ENCODE measurements at places on chromosomes 7 and 10.

DNA sequence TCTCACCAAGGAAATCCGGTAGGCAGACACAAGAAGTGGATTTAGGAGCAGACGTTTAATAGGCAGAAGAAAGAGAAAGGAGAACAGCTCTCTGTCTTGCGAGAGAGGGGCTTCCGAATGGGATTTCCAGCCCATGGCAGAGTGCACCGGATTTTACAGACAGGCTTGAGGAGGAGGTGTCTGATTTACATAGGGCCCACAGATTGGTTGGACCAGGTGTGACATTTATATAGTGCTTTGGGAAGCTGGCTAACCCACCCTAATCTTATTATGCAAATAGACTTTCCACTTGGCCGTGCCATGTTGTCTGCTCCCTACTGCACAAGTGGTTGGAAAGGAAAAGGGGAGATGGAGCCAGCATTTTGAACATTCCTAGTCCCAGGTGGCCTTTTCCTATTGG lies 57.8 kb downstream of the ANKMY2 start:
- DNase-seq, result peak; percentile 56

DNA sequence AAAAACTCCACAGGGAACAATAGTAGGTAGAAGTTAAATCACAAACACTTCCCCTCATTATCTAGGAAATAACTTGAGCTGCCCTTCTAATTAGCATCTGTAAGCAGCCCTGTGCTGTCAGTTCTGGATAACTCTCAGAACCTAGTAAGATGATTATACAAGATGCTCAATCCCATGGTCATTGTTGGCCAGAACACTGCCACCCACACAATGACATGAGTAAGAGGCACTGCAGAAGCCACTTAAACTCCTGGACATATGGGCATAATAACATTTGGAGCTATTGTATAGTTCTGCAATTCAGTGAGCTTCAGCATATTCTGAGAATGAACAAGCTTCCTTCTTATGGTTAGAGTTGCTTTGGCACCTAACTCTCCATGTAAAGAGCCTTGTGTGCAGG lies 153.8 kb downstream of the PLPP4 start:
- no peak for DNase-seq

- DNase-seq, result no peak
Observed at GRCh38 chr7:126667742-126668366, 584.9 kb downstream of the GRM8 start.

DNA sequence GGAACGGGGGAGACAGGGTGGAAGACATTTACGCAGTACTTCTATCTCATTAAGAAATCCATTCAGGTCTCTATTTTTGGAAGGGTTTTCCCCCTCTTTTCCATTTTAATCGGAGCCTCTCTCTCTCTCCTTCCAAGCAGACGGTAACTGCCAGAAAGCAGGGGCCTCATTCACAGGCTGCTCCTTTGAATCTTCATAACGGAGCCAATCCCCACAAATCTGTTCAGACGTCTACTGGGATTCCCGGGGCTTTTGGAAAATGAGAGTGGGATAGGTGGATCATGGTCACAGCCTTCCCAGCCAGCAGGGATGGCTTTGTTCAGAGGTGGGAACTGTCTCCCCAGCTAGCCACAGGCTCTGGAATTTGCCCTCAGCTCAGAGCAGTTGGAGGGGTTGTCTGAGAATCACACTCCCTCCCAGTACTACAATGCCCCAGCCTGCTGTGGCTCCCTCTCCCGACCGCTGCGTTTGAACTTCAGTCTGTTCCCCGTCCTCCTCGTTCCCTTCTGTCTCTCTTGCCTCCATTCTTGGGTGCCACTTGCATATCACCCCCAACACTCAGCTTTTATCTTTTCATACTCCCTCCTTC lies 413.6 kb downstream of the PLXNA4 start:
- peak; percentile 61 for DNase-seq

DNA sequence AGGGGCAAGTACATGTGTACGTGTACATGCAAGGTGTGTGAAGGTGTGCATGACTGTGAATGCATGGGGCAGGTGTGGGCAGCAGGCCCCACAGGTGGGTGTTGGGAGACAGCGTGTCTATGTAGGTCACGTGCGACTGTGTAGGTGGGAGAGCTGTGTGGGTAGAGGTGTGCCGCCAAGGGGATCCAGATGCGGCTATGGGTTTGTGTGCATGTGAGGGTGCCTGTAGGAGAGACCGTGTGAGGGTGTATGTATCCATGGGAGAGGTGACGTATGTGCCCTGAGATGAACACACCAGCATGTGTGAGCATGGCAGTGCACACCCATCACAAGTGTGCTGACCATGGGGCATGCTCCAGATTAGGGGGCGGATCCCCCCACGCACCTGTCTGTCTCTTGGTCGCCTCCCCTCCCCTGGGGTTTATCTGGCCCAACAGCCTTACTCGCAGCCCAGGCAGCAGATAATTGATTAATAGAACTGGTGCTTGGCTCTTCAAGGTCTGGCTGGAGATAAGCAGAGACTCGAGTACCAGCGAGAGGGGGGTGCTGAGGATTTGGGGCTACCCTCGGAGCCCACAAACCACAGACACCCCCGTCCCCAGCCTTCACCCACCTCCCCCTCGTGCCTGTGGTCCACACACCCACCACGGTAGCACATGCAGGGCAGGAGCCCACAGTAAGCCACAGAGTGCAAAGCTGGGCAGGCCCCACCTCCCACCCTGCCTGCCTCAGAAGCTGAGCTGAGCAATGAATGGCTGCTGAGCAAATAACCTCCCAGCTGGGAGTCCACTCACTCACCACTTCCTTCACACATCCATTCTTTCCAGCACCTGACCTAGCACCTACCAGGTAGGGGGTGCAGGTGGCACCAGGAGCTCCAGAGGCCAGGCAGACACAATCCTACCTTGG lies 41.4 kb upstream of the ZMIZ1 start:
- no peak for DNase-seq

DNA sequence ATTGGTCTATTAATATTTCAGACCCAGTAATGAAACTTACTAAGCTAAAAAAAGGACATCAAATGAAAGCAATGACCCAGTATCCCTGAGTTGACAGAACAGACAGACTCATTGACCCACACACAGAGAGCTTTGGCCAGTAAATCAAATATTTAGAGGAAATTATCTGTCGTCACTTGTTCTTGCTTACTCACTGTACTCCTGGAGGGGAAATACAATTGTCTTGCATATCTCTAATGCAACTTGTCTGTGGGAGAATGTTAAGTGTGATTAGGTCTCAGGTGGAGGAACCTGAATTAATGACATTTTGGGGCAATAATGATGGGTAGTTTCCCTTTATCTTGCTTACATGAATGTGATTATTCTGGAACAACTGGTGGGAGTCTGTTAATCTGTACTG lies 80.4 kb downstream of the CUBN start:
- DNase-seq, result no peak

- DNase-seq, result peak; percentile 64
Observed at GRCh38 chr7:19728716-19729115, 19.9 kb upstream of the POLR1F start.

DNA sequence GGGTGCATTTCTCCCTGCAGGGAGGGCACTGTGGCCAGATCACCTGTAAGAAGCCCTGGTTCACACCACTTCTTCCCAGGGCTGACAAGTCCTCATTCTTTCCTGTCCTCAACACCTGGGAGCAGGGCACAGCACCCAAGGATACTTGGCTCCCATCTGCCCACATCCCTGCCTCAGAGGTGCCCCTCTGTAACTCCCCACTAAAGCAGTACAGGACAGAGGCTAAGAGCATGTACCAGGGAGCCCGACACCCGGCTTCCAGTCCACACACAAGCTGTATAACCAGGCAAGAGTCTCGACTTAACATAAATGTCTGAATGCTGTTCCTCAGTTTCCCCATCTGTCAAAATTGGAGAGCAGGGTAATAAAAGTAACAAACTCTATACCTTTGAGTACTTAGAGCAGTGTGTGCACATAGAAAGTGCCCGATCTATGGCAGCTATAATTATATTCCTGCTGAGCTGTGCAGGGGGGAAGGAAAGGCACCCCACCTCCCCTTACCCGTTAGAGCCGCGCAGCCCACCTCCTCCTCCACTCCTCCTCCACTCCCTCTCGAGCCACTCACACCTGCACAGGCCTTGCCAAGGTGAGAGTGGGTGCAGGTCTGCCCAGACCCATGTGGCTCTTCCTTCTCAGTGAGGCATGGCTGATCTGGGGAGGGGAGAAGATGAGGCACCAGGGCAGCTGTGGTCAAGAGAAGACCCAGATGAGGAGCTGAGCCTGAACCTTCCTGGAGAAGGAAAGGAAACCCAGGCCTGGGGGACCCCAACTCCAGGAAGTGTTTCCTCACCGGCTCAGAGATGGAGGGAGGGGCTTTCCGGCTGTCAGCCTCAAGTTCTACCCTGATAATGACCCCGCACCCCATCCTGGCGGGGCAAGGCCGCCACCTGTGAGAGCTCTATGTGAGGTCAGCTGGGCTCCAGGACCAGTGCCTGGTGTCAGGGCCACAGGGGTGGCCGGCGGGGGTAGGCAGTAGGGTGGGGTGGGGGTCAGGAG lies 22.6 kb downstream of the PODXL start:
- no peak for DNase-seq

- no peak for DNase-seq
Observed at GRCh38 chr7:44368455-44368854, 43.1 kb upstream of the CAMK2B start.

- DNase-seq, result no peak
Observed at GRCh38 chr10:125221716-125222115, 61.4 kb upstream of the CTBP2 start.

DNA sequence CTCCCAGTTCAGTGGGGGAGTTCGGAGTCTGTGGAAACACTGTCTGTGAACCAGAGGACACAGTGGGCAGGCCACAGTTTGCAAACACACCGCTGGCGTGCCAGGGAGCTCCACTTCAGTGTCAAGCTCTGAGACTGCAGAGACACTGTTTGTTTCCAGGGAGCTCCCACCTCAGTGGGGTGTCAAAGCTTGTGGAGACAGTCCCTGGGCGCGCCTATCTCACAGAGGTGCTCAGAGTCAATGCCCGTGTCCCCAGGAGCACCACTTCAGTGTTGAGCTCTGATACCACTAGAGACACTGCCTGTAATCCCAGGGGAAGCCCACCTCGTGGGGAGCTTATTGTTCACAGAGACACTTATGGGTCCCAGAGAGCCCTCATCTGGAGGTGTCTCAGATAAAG lies 4.3 kb downstream of the MYO1G start:
- no peak for DNase-seq

GRCh38 chr7:37113661-37114355 lies 334.9 kb downstream of the ELMO1 start:
- no peak for DNase-seq

DNA sequence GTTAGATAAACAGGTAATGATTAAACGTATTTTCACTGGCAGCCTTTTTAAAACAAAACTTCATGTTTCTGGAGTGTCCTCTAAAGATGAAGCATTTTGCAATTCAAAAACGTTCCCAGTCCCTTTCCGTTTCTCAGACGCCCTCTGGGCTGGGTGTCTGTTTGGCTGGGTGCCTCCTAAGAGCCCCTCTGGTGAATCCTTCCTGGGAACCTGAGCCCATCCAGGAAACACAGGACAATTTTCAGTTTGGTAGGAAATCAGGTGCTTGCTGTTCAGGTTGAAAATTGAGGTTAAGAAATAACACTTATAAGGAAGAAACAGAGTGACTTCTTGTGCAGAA lies 76.7 kb downstream of the CHN2 start:
- no peak for DNase-seq

- no peak for DNase-seq
Observed at GRCh38 chr10:127937915-127938463, 31.1 kb downstream of the PTPRE start.
